ENCODE measurements at places on chromosomes 16 and 17.

DNA sequence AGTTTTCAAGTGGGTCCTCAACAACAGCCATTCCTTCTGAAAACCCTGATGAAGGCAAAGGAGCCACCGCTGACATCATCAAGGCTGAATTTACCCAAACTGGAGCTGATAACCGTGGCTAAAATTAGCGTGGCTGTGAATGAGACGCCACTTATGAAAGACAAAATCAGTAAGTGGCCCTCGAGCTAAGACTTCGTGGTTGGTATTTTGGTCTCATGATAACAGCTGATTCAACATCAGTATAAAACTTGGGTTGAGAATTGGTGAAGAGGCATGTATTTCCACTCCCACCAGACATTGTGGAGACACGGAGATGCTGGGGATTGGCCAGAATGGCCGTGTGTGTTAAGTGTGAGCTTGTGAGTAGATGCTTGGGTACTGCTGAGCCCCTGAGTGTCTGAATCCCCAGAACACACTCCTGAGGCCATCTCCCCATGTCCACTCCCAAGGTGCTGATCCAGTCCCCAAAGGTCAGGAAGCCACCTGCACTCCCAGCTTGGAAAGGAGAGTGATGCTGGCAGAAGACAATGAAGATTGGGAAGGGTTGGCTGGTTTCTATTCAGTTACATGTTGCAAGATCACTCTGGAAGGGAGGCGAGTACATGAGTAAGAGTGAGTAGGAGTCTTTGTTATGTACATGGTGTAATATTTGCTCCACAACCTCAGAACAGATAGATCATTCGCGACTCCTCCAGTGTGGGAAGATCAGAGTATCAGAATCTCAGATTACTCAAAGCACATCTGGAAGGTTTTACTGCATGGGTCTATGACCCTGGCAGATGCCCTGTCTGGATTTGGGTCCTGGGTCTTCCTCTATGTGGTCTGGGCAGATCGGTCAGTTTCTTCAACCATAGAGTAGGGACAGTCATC, 207.7 kb downstream of the HS3ST3A1 start:
- no peak for DNase-seq

GRCh38 chr17:18004345-18004744, 31.7 kb downstream of the DRC3 start:
- DNase-seq, result no peak

- no peak for DNase-seq
Measured at GRCh38 chr16:72961115-72961832, 86.7 kb downstream of the ZFHX3 start.

GRCh38 chr16:85851034-85851785, 47.8 kb upstream of the IRF8 start:
- no peak for DNase-seq

DNA sequence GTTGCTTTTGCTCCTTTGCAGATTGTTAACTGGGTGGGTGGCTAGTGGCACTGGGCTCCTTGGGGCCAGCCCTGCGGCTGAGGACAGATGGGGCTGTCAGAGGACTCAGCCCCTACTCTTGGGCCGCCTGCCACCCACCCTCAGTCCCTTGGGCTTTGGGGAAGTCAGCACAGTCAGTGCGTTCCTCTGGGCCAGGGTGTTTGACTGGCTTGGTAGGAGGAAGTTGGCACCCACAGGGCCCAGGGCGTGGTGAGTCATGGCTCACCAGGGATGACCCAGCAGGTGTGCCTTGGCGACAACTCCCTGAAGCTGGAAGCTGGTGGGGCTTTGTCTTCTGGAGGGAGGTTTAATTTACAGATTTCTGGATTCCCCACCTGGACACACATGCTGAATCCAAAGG, 32.4 kb downstream of the HAPSTR1 start:
- DNase-seq, result no peak

DNA sequence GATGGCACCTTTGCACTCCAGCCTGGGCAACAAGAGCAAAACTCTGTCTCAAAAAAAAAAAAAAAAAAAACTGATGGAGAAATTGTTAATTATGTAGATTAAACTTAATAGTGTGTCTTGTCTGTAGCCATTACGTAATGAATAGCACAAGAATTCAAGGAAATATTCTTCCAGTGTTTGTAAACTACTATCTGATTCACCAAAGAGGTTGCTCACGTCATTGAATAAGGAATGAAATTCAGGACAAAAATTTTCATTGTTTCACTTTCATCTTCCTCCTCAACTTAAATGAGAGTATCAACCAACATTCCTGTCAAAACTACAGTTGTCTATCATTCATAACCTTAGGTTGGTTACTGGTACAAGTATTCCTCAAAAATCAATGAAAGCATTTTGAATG, 30.7 kb upstream of the MYO18A start:
- no peak for DNase-seq

DNA sequence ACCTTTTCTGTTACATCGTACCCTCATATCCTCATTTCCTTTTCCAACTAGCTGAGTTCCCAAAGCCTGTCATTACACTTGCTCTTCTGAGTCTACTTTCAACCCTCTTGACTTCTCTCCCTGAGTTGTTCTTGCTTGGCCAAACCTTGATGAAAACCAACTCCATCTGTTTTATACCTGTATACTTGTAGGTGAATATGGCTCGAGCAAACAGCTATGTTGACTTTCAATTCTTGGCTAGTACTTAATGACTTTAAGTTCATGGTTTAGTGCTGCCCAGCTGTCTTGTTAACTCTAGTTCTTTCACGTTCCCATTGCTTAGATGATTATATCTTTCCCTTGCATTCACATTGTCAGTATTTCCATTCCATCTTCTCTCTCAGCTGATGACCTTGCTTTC, 14.8 kb downstream of the TANC2 start:
- DNase-seq, result no peak

DNA sequence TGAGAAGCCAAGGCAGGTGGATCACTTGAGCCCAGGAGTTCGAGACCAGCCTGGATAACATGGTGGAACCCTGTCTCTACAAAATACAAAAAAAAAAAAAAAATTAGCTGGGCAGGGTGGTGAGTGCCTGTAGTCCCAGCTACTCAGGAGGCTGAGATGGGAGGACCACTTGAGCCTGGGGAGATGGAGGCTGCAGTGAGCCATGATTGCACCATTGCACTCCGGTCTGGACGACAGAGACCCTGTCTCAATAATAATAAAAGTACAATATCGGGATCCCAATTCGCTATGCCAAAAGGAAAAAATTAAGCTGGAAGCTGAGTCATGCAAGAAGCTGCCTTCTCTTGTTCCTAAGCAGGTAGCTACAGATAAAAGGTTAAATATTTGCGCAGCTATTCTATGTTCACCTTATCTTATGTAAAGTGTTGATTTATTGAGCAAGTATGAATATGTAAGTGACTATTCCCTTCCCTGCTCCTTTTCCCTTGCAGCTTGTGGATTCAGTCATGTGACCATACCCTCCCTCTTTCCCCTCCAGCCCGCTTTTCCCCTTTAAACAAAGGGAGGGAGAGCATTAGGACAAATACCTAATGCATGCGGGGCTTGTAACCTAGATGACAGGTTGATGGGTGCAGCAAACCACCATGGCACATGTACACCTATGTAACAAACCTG, 112.0 kb downstream of the LITAF start:
- DNase-seq, result no peak

GRCh38 chr16:75236736-75237397, 14.6 kb downstream of the BCAR1 start:
- DNase-seq, result no peak

DNA sequence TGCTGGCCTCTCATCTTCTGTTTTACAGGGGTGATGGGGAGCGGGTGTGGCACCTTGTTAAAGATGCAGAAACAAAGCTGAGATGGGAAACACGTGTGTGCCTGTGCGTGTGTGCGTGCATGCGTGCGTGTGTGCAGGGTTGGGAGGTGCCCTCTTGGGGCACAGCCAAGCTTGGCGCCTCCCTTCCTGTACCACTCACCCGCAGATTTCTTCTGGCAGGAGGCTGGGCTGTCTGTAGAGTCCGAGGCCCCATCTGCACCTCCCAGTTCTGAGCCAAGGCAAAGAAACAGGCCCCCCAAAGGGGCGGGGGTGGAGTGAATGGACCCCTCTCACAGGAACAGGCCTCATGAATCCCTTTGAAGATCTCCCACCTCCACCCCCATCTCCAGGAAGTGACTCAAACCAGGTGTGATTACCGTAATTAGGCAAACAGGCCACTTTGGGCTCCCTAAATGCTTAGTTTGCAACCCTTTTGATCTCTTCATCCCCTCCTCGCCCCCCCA, 20.9 kb downstream of the TNS4 start:
- peak; percentile 75 for DNase-seq

DNA sequence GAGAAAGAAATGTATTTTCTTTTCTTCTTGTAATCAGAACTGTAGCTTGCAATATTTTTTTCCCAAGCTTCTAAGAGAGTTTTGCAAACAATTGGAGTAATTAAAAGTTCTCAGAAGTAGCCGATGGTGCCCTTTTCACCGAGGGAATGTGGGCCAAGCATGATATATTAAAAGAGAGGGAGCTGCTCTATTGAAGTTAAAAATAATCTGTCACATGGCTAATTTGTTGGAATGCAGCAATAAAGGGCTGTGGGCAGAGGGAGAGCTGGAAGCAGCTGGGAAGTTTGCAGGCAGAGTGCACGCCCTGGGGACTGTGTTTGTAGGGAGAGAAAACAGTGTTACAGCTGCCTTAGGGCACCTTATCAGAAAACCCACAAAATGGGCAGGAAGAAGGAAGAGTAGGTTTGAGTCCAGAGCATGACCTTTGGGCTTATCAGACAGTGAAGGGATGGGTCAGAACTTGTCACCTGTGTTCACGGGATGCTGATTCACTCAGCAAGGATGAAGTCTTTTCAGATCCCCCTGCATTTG, 18.5 kb upstream of the TERF2 start:
- no peak for DNase-seq

- DNase-seq, result peak; percentile 47
Measured at GRCh38 chr17:59004338-59005111, 102.2 kb downstream of the TRIM37 start.

DNA sequence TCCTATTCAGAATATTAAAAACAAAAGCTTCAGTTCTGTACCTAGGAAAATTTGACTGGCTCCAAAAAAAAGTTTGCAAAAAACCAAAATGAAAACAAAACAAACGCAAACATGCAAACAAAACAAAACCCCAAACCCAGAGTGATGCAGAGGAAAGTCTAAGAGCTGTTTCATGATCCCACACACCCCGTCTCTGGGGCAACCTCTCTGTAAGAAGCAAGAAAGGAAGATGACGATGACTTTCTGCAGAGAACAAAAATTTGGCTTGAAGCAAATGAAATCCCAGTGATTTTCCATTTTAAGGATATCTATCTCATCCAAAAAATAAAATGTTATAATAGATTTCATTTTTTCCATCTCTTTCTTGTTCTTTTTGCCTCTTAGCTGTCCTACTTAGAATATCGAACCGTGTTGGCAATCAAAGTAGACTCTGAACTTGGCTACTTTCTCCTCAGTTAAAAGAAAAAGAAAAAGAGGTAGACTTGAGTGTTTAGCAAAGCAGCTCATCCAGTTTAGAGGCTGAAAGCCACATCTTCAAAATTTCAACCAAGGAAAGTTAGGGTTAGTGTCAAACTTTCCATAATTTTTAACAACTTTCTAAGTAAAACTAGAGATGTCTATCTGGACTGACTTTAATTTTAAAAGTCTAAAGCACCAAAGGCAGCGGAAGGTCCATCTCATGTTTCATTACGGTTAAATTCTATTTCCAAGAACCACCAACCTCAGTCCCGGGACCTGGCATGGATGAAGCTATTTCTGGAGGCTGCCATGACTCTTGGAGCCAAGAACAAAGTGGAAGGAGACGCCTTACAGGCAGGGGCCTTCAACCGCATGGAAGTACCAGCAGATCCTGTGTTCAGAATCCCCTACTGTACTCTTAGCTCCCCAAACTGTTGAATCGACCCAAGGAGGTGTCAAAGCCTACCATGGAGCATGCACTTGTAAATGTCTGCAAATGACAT, 180.8 kb downstream of the XYLT1 start:
- DNase-seq, result no peak

DNA sequence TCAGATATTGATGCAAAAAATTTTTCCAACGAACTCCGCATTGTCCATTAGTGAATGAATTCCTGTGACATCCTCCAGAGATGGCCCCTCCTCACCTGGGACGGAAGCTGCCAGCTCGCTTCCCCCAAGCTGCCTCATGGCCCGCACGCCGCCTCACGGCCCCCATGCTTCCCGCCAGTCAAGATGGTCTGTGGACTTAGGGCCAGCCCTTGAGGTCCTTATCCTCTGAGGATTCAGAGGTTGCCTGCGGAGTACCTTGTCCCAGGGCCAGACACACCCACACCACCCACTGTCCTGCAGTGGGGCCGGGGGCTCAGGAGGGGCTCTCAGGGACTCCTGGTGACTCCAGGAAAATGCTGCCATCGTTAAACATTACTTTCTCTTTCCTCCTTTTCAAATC, 73.6 kb downstream of the SEC14L1 start:
- DNase-seq, result no peak

DNA sequence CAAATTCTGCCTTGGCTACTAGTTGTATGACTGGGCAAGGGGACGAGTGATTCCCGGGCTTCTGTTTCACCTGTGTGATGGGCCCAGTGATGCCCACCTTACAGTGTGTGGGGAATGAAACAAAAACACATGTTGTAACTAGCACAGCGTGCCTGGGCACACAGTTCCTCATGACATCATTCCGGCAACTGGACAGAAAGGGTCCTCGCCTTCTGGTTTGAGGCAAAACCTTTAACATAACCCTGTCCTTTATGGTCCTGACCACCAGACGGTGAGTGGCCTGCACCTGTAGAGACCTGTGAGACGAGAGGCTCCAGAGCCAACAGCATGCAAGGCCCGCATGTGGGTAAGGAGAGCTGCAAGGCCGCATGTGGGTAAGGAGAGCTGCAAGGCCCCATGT, 7.7 kb upstream of the SLC38A8 start:
- DNase-seq, result no peak

DNA sequence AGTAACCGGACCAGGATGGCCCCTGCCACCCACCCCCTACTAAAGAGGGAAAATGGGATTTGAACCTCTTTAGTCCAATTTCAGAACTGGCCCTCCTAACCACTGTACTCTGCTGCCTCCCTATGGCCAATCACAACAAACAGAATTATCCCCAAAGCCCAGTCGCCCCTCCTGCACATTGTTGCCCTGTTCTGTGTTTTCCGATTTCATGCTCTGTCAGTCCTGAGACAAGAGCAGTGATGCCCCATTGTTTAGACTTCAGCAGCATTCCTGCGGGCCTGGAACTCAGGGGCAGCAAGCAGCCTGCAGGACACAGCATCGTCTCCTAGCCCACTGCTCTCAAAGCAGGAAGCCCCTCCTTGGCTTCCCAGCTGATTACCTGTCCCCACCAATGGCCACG, 20.5 kb upstream of the KLHL11 start:
- DNase-seq, result no peak

GRCh38 chr16:21608639-21609328, 9.4 kb downstream of the METTL9 start:
- no peak for DNase-seq

GRCh38 chr17:27354491-27355081, 60.7 kb downstream of the WSB1 start:
- DNase-seq, result no peak

All from stimulated activated CD4-positive, alpha-beta T cell treated with anti-CD3 and anti-CD28 coated beads, Interleukin-2, amount 100 ng/mL, for 4 hours (primary cell).